ENCODE measurements at places on chromosomes 2 and 18.

GRCh38 chr2:105747254-105747894, 2.7 kb downstream of the NCK2 start:
- DNase-seq = no peak

GRCh38 chr2:238697193-238698071, 150.5 kb upstream of the TWIST2 start:
- no peak for DNase-seq

GRCh38 chr18:69495338-69495737, 94.7 kb downstream of the DOK6 start:
- DNase-seq = no peak

DNA sequence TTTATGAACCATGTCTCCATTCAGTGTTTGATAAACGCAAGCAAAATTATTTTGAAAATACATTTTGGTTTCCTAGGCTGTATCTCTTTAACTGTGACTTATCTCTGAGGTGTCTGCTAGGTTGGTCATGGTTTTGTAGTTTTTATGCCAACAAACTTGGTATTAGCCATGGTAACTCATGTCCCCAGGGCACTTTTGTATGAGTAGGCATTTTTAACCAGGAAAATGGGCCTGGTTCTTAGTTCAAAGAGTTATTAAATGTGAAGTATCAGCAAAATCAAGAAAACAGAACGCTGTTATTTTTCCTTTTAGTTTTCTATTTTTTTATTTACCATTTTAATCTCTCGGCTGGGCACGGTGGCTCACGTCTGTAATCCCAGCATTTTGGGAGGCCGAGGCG, 179.3 kb upstream of the LHCGR start:
- no peak for DNase-seq

- no peak for DNase-seq
These were observed 378.6 kb upstream of the SLC14A2 start for GRCh38 chr18:45236676-45237075.

GRCh38 chr2:155356250-155356649, 657.8 kb downstream of the KCNJ3 start:
- DNase-seq = no peak

DNA sequence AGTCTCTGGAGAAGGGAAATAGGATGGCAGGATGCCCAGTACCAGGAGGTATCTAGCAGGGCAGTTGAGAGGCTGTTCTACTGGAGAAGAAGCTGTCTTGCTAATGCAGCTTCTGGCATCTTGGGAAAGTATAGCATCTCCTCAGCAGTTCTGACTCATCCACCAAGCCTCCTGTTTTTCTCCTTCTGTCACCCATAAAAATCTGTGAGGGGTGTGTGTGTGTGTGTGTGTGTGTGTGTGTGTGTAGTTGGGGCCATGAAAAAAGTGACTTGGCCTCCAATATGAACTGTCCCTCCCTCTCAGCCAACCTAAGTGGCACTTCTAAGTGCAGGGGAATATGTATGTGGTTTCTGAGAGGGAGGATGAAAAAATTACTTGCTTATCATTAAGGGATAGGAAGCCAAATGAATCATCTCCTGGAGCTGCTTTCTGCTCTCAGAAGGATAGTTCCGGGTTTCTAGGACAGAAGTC, 83.9 kb downstream of the CBLN2 start:
- no peak for DNase-seq

DNA sequence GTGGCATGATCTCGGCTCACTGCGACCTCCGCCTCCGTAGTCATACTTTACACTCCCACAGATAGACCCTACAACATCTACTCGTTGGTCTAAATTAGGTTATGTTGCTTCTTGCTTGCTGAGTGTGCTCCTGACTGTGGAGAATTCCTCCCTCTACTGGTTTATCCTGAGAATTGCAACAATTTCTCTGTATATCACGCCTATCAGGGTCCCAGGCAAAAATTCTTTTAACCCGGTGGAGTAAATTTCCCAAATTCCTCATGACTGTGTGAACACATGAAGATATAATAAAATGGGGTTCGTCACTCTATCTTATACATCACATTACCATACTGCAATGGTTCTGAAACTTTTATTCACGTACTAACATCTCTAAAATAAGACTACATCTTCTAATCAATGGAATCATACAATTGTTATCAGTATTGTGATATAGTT, 156.7 kb downstream of the EVA1A start:
- no peak for DNase-seq

GRCh38 chr2:227310756-227311110, 14.3 kb upstream of the MFF start:
- no peak for DNase-seq

GRCh38 chr2:234898534-234899053, 53.2 kb upstream of the SH3BP4 start:
- no peak for DNase-seq

DNA sequence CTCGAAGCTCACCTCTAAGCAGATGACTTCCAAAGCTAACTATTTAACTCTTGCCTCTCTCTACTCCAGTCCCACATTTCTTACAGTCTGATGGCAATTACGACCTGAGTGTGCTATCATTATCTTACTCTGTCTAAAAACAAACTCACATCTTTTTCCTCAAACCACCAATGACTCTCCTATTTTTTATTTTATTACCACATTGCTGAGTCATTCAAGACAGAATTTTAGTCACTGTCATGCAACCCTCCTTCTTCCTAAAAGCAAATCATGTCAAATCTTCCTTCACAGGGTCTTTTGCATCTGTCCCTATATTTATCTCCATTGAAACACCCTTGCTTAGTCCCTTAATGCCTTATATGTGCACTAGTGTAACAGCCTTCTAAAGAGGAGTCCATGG, 34.6 kb upstream of the C2orf15 start:
- DNase-seq = no peak

DNA sequence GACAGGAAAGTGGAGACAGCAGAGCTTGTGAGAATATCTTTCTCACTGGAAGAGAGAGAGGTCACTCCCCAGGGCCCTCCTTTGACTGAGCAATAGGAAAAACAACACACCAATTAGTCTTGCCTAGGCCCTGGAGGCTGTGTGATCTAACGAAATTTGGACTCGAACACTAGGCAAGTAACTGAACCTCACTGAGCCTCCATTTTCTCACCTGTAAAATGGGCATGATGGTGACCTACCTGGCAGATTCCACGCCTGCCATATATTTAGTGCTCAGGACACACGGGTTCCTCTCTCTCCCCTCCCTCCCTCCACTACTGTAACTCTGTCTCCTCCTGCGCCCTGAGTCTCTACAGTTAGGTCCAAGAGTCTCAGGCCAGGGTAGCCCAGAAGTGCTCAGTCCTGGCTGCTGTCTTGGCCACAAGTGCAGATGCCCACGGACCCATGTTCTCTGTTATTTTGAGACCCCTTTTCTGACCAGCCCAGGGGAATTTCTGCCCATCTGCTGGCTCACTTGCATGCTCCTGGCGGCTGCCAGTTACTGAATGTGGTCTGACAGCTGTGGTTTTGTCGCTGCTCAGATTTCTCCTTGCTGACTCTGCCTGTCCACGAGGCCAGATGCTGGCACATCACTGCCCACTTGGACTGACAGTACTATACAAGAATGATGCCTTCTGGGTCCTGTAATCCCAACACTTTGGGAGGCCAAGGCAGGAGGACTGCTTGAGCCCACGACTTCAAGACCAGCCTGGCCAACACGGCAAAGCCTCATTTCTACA, 9.6 kb upstream of the GIGYF2 start:
- DNase-seq = no peak

DNA sequence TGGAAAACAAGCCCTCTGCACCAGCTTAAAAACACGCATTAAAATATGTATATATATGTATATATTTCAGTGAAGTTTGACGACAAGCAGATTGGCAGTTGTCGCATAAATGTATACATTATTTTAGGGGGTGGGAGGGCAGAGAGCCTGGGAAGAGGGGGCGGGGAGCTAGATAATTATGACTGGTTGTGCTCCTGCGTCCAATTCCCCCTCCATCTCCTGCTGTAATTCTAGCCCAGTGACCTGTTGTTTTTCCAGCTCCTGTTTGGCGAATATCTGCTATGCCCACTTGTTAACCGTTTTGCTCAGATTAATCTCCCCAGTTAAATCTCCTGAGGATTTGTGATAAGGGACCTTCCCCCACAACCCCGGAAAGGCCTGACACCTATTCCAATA, 656 bp downstream of the UNC80 start:
- DNase-seq = no peak

DNA sequence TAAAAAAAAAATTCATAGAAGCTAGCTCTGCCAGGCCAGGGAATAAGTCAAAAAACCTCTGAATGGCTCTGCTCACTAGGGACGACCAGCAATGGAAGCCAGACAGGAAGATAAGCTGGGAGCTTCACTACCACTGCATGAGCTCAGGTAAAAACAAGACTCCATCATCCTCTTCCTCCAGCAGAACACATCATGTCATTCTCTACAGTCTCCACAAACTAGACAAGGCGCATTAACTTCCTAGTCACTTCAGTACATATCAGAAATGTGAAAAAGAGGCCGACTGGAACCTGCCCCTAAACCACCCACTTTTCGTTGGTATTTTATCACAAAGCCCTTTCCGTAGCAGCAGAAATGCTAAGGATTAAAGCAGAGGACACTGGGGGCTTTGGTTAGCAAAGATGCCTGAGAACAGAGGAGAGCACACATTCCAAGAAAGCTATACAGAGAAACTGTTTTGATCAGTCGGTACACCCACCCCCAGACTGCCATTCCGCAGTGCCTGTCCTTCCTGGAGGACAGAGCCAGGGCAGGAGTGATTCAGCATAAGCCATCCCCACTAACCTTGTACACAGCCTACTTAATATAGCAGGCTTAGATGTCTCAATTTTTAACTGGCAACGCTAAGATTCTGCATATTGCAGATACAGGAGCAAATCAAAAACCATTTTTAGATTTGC, 53.4 kb downstream of the AAK1 start:
- DNase-seq = no peak

GRCh38 chr18:7079231-7079630, 38.4 kb downstream of the LAMA1 start:
- no peak for DNase-seq

DNA sequence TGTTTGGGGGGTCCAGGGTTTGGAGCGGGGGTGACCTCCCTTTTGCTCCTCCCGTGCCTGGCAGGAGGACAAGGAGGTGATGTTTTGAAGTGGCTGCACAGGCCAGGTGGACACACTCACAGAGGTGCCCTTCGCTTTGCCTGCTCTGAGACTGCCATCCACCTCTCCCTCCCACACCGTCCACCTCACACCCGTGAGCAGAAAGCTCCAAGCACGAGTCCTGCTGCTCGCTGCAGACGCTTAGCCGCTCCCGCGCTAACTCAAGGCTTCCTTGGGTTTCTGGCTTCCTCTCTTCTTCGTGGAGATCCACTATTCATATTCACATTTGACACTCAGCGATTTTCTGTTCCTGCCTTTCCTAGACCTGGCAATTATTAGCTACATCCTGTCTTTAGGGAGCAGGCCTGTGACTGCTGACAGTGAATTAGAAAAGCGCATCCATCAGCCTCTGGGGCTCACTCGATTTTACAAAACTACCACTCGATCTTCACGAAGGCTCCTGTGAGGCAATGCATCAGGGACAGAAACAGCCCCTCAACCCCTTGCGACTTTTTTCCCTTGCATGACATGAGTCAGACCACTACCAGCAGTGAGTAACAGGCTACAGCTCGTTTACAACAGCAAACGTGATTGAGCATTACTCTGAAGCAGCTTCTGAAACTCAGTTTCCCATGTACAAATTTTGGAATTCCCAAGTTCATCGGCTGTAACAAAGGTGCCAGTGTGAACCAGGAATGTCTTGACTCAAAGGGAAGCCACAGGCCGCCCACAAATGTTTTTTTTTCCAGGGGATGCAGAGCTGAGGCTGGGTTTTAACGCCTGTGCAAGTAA, 238.7 kb upstream of the SOX11 start:
- DNase-seq = no peak

GRCh38 chr2:38603402-38604290, 918 bp upstream of the HNRNPLL start:
- peak; percentile 78 for DNase-seq

DNA sequence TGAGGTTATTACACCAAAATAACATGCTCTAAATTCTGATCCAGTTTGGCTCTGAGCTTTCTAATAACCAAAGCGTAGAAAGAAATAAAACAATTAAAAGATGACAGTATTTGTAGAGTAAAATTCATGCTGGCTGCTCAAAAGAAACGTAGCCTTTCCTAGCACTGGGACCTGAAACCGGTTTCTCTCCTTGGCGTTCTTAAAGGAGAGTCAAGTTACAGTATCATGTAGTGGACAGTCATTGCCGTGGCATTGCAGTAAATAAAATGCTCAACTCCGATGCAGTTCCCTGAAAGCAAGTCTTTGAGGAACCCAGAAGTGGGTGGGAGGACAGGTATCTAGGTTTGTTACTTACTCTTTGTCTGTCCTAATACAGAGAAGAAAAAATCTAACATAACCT, 52.7 kb upstream of the ITM2C start:
- DNase-seq = no peak

DNA sequence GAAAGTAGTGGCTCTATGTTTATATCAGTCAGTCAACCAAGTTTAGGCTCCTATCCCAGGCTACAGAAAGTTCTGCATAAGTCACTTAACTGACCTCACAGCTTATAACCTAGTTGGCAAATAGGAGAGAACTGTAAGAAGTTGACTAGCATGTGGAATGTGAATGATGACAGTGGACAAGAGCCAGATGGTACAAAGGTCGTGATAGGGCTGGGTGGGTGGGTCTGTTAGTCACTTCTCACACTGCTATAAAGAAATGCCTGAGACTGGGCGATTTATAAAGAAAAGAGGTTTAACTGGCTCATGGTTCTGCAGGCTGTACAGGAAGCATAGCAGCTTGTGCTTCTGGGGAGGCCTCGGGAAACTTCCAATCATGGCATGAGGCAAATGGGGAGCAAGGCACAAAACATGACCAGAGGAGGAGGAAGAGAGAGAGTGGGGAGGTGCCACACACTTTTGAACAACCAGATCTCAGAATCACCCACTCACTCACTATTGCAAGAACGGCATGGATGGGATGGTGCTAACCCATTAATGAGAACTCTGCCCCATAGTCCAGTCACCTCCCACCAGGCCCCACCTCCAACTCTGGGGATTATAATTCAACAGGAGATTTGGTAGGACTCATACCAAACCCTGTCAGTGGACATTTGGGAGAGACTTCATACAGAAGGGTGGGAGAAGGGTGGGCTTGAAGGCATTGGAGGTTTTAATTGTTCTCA, 68.8 kb downstream of the LTBP1 start:
- DNase-seq = no peak

GRCh38 chr2:55976681-55977080, 53.1 kb upstream of the EFEMP1 start:
- DNase-seq = no peak

- no peak for DNase-seq
These were observed 25.4 kb downstream of the PDCL3 start for GRCh38 chr2:100588071-100588786.
